ENCODE measurements at places on chromosomes 11 and 22.

DNA sequence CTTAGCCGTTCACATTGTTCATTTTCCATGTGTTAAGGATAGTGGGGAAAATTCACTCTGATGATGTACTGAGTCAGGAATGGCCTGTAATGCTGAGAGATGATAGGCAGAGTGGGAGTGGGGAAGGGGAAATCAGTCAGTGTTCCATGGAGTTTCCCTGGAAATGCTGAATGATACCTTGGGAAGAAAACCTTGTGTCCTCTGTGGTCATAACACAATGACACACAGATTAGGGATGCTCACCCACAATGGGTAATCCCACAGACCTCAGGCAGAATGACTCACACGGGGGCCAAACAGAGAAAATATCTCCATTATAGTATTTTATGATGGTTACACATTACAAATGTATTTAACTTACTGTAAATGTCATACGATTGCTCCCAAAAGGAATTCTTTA is 118.0 kb downstream of the SNX19 start:
- DNase-seq, result no peak

GRCh38 chr11:18361154-18361553 is 33.2 kb upstream of the LDHA start:
- DNase-seq, result no peak

GRCh38 chr22:24105631-24106030 is 75.7 kb upstream of the SUSD2 start:
- no peak for DNase-seq

GRCh38 chr11:93972790-93973189 is 48.4 kb upstream of the HEPHL1 start:
- DNase-seq, result no peak

DNA sequence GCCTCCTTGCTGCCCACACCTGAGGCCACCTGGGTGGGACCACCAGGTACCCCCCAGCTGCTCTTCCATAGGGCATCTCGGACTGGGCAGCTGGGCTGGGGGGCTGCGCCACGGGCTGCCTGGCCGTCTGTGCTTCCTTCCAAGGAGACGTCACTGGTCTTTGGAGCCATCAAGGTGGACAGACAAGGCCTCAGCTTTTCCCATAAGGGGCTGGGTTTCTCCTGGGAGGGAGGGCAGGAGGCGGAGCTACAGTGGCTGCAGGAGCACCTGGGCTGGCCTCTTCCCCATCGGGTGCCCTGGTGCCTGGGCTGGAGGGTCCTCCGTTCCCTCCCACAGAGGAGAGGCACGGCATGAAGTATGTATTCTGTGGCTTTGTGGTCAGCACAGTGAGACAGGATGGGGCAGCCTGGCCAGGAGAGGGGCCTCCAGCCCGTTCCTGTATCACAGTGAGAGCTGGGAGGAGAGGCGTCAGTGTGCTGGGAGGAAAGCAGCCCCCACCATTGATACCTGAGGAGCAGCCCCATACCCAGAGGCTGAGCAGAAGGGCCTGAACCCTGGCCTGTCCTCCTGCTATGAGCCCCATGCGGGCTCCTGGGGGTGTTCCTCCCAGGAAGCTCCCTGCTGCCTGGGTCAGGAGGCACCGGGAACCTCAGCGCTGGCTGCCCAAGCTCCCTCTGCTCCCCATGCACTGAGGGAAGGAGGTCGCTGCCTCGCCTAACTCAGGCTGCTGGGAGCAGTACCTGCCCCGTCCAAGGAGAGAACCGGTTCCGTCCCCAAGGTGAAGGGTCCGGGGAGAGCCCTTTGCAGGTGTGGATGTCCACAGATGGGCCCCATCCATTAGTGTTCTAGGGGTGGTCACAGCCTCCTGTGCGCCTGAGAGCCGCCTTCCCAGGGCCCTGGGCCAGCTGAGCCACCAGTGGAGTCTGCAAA is 1075.0 kb downstream of the BRD1 start:
- no peak for DNase-seq

- DNase-seq, result no peak
Observed at GRCh38 chr11:19813158-19813879, 100.7 kb downstream of the NAV2 start.

- DNase-seq, result no peak
Observed at GRCh38 chr11:35980686-35981390, 37.0 kb downstream of the LDLRAD3 start.

GRCh38 chr11:2625183-2625582 is 74.6 kb downstream of the KCNQ1OT1 start:
- DNase-seq, result no peak

GRCh38 chr11:33347490-33348125 is 90.4 kb downstream of the HIPK3 start:
- DNase-seq, result no peak

- peak; percentile 50 for DNase-seq
Observed at GRCh38 chr22:28907311-28908008, 24.1 kb downstream of the ZNRF3 start.

- no peak for DNase-seq
Observed at GRCh38 chr11:5608808-5609207, 12.4 kb downstream of the TRIM6 start.

- no peak for DNase-seq
Observed at GRCh38 chr11:71169313-71169712, 83.1 kb downstream of the SHANK2 start.

DNA sequence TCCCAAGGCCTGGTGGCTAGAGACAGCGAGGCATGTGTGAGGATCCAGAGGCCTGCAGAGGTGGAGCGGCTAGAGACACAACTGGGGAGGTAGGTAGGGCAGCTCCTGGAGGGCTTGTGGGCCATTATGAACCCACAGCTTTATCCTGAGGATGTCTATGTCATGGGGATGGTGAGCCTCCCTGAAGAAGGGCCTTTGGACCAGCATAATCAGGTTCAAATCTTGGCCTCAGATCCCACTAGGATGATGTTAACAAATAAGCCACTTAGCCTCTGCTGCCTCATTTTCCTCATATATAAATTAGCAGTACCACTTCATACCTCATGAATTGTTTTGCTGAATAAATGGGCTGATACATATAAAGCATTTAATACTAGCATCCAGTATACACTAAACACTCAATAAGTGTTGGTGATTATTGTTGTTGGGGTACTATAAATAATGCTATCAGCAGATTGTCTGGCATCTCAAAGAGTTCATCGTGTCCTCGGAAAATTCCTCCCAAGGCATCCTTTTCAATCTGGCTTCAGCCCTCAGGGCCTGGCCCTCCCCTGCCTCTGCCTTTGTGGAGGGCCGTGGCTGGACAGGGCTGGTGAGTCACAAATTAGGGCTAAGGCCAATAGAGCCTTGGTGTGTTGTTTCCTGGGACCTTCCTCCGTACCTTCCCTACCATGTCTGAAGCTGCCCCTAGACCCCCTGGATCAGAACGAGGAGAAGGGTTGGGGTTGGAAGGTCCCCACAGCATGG is 30.9 kb upstream of the LRRC32 start:
- no peak for DNase-seq

GRCh38 chr11:75539459-75540334 is 14.0 kb upstream of the GDPD5 start:
- no peak for DNase-seq

DNA sequence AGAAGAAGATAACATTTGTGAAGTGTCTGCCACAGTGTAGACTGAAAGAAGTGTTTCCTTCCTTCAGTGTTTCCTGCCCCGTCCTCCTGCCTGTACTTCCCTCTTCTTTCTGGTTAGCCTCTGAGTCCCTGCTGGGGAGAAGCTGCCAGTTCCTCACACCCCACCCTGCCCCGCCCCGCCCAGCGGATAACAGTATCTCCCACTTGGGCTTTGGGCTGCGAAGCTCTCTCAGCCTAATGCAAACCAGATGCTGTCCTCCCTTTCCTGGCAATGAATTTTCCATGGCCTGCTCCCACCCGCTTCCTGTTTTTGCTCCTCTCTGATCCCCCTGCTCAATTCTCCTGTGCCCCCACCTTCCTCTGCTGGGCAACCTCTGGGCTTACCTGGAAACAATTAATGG is 5.2 kb upstream of the RAB3IL1 start:
- no peak for DNase-seq

DNA sequence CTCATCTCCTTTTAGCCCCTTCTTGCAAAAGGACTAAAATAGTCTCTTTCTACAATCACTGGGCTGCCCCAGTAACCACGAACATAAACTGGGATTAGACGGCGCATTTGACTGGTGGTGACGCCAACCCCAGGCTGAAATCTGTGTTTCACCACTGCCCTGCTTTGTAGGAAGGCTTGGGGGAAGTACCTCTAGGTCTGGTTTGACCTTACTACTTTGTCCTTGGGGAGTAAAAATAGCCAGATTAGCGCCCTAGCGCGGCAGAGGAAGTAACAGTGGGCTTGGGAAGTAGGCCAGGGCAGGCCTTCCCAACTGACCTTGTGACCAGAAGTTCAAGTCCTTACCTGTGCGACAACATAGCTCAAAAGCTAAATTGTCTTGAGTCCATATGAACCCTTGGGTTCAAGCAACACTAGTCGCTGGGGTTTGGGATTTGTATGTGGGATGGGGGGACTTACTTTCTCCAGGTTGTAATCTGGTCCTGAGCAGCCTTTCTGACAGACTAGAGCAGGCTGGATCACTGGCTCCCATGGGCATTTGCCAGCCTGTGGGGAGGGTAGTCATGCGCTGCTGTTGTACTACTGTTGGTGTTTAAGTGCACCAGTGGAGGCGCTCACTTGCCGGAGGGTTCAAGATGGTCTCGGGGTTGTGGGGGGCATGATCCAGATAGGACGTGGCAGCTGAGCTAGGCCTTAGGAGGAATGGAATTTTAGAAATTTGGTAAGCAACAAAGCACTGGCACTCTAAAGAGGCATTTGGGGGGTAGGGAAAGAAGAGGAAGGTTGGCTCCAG is 953 bp upstream of the PACS1 start:
- no peak for DNase-seq

DNA sequence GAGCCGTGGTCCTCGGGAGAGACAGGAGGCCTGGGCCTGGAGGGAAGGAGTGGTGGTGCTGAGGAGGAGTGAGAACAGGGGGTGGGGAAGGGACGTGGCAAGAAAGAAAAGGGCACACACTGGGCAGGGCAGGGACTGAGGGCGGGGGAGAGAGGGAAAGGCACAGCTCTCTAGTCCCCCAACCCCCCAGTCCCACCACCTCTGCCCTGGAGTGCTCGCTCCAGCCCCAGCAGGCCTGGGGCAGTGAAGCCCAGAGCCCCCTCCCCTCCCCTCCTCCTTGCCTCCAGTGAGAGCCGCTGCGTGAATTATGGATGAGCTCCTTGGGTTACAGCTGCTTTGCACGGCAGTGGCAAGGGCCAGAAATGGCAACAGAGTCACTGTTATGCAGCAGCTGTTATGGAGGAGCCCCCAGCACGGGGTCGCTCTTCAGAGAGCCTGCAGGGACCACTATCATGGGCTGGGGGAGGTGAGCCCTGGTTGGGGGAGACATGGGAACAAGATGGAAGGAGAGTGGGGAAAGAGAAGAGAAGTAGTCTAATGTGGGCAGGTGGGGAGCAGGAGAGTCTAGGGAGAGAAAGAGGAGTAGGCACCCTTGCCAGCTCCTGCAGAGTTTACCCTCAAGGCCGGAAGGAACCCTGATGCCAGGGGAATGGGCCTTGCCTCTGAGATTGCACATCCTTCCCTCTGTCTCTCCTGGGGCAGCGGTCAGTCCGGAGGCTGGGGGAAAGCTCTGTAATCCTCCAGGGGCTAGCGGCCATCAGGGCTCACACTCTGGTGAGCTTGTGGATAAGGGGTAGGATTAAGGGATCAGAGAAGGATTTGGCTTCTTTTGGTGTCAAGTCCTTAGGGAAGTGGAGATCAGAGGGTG is 3.6 kb downstream of the RTN4RL2 start:
- no peak for DNase-seq

DNA sequence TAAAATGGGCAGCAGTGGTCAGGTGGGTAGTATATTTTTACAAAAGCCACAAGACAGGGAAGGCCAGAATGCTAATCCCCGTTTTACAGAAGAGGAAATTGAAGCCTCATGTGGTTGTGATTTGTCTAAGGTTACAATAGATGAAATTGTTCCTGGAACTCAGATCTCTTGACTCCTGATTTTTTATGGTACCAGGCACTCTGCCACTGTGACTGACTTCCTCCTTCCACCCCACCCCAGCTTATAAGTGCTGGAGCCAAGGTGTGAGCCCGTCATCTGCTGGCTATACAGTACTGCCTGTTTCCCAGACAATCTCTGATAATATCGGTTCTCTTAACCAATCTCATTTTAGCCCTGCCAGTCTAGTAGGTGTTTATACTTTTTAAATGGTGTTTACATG is 1.9 kb downstream of the SLC5A1 start:
- no peak for DNase-seq

GRCh38 chr22:22916215-22916951 is 28.8 kb downstream of the IGLL5 start:
- no peak for DNase-seq

GRCh38 chr11:131470216-131470925 is 100.0 kb downstream of the NTM start:
- DNase-seq, result no peak

GRCh38 chr11:103897160-103897936 is 139.1 kb upstream of the DDI1 start:
- no peak for DNase-seq

GRCh38 chr11:62905927-62906531 is 15.1 kb downstream of the CHRM1 start:
- peak; percentile 62 for DNase-seq

DNA sequence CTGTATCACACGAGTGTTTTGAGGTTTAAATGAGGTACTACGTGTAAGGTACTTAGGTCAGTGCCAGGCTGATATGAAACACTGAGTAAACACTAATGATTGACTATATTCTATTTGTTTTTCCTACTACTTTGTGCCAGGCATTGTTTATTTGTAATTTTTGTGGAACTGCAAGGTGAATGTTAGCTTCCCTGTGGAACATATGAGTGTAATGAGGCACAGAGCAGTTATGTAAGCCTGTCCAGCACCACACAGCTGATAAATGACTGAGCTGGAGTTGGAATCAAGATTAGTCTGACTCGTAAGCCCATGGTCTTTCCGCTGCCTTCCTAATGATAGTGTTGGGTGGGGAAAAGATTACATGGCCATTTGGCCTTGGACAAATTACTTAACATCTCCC is 5.9 kb downstream of the SLC37A2 start:
- DNase-seq, result no peak

GRCh38 chr11:8830641-8831040 is 80.3 kb upstream of the AKIP1 start:
- DNase-seq, result no peak

DNA sequence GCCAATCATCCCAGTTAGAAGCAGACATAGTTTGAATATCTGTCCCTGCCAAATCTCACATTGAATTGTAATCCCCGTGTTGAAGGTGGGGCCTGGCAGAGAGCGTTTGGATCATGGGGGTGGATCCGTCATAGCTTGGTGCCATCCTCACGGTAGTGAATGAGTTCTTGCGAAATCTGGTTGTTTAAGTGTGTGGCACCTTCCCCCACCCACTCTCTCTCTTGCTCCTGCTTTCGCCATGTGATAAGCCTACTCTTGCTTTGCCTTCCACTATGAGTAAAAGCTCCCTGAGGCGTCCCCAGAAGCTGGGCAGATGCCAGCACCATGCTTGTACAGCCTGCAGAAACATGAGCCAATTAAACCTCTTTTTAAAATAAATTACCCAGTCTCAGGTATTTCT is 5.0 kb upstream of the CCDC81 start:
- DNase-seq, result no peak

Measured in stimulated activated CD4-positive, alpha-beta T cell treated with anti-CD3 and anti-CD28 coated beads, TNF-alpha, amount 100 ng/mL, for 48 hours (primary cell).